Chondrocyte (in vitro differentiated cells): ENCODE measurements at places on chromosomes 5 and 9. TPM values are rescaled to one million over a fixed set of nuclear protein-coding genes. Genes with fewer than 3 reads are reported as not detected.

DNA sequence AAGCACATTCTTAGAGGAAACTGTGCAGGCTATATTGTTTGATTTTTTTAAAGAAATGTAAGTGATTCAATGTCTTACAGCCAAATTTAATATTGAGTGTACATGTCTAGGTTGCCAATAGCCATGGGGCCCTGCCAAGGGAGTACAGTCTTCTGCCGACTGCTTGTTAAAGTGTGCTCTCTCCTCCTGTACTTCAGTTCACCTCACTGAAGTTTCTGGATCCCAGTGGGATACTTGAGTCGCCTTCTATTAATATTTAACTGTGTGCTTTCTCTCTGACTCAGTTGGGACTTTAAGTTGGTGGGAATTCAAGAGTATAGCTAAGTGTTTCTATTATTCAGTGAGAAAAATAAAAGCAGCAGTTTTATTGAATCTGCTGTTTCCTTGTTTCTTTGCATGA, 44.5 kb upstream of the C5orf47 start:
- H3K27ac ChIP-seq, result peak overlapping the region; percentile 63
- peaks cover 32% of the 10 kb centered on the region for H3K36me3 ChIP-seq
- H3K27me3 ChIP-seq, result no peaks in the 10 kb centered on the region
- H3K4me1 ChIP-seq, result peaks cover 23% of the 10 kb centered on the region
- DNase-seq, result no peak

- no peak overlapping the region for H3K27ac ChIP-seq
- no peak for DNase-seq
- no peaks in the 10 kb centered on the region for H3K27me3 ChIP-seq
- peaks cover 7% of the 10 kb centered on the region for H3K4me1 ChIP-seq
- H3K4me3 ChIP-seq, result no peak overlapping the region
Observed at GRCh38 chr5:116176121-116176520, 91.3 kb downstream of the COMMD10 start.

The CCL21 gene
- not detected in 3 replicates for total RNA-seq

The TMC1 gene
- total RNA-seq, result not detected in 3 replicates

GRCh38 chr9:100408546-100409175, 18.3 kb upstream of the MSANTD3 start:
- H3K36me3 ChIP-seq, result no peaks in the 10 kb centered on the region
- H3K27me3 ChIP-seq, result no peaks in the 10 kb centered on the region
- DNase-seq, result no peak
- no peak overlapping the region for H3K27ac ChIP-seq
- no peak overlapping the region for H3K4me3 ChIP-seq
- H3K4me1 ChIP-seq, result peaks cover 11% of the 10 kb centered on the region

DNA sequence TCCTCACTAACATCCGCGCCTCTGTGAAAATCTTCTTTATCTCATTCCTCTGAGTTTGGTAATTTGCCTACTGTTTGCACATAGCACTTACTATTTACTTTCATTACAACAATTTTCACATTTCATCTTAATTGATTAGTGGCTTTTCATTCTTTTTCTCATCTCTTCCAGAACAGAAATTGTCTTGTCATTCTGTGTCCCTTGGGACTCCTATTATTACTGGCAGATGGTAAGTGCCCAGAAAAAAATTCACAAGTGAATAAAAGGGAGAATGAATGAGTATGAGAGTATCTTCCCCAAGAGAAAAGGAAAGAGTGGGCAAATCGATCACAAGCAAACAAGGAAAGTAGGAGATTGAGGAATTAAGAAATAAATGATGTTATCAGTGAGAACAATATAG, 876.1 kb downstream of the TLE4 start:
- no peaks in the 10 kb centered on the region for H3K27me3 ChIP-seq
- H3K36me3 ChIP-seq, result peaks cover 2% of the 10 kb centered on the region
- no peak for DNase-seq

- H3K36me3 ChIP-seq, result peaks cover 2% of the 10 kb centered on the region
- no peak overlapping the region for H3K27ac ChIP-seq
- H3K4me3 ChIP-seq, result no peak overlapping the region
- peaks cover 14% of the 10 kb centered on the region for H3K4me1 ChIP-seq
Observed at GRCh38 chr5:177089127-177089526, 2.4 kb downstream of the FGFR4 start.

GRCh38 chr5:117590944-117591343, 1016.3 kb upstream of the SEMA6A start:
- no peak overlapping the region for H3K27ac ChIP-seq
- peaks cover 3% of the 10 kb centered on the region for H3K4me1 ChIP-seq
- H3K4me3 ChIP-seq, result no peak overlapping the region
- no peak for DNase-seq
- no peaks in the 10 kb centered on the region for H3K27me3 ChIP-seq

DNA sequence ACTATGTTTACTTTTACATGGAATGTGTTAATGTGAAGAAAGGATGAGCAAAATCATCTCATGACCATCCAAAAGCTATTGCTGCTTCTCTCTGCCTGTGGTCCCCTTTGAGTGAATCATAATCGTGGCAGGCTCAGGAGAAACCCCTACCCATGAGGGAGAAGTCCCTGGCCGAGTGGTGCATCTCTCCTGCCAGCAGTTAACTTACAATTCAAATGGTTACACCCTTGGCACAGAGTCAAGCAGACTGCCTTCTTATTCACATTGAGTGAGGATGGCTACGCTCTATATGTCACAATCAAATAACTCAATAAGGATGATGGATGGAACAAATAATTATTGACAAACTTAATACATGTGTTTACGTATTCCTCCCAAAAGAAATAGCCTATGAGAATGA, 179.1 kb downstream of the FGF1 start:
- peaks cover 1% of the 10 kb centered on the region for H3K36me3 ChIP-seq
- peaks cover 2% of the 10 kb centered on the region for H3K27me3 ChIP-seq
- no peak overlapping the region for H3K27ac ChIP-seq

GRCh38 chr5:78747705-78748359, 99.3 kb upstream of the LHFPL2 start:
- no peaks in the 10 kb centered on the region for H3K27me3 ChIP-seq
- DNase-seq, result no peak
- no peaks in the 10 kb centered on the region for H3K36me3 ChIP-seq
- peaks cover 85% of the 10 kb centered on the region for H3K4me1 ChIP-seq

DNA sequence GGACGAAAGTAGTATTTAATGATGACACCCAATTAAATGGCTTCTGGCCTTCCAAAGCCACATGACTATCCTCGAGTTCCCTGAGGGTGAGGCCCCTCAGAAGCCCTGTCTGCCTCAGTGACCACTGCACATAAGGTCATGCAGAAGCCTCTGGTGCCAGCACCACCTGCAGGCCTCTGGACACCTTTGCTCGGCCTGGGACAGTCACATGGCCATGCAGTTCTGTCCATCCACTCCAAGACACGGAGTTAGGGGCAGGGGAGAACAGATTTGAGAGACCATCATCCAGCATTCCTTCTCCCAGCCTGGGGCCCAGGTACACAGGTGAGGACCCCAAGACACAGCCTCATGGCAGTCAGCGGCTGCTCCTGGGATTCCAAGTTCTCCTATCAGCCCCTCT, 145.0 kb downstream of the ROR2 start:
- H3K27me3 ChIP-seq, result no peaks in the 10 kb centered on the region
- peak; percentile 36 for DNase-seq
- H3K36me3 ChIP-seq, result peaks cover 1% of the 10 kb centered on the region
- no peak overlapping the region for H3K27ac ChIP-seq
- H3K4me3 ChIP-seq, result no peak overlapping the region
- H3K4me1 ChIP-seq, result peaks cover 35% of the 10 kb centered on the region

GRCh38 chr5:170389550-170389892, 354 bp upstream of the KCNMB1 start:
- DNase-seq, result no peak
- peak overlapping the region; percentile 89 for H3K27ac ChIP-seq
- no peaks in the 10 kb centered on the region for H3K27me3 ChIP-seq
- peaks cover 5% of the 10 kb centered on the region for H3K36me3 ChIP-seq

- H3K27ac ChIP-seq, result no peak overlapping the region
- no peaks in the 10 kb centered on the region for H3K27me3 ChIP-seq
- DNase-seq, result no peak
- peaks cover 31% of the 10 kb centered on the region for H3K36me3 ChIP-seq
- H3K4me1 ChIP-seq, result peaks cover 12% of the 10 kb centered on the region
- no peak overlapping the region for H3K4me3 ChIP-seq
Observed at GRCh38 chr5:115875447-115875846, 33.7 kb downstream of the AP3S1 start.

The THOC3 gene
- 26.8 to 36.9 TPM (median 31.3 TPM) in 3 replicates for total RNA-seq
